Stimulated activated naive CD8-positive, alpha-beta T cell treated with anti-CD3 and anti-CD28 coated beads, Interleukin-15, Interleukin-2, amounts not matched to agents 100 U/mL and 50 U/mL, for 24 hours (primary cell): ENCODE measurements at places on chromosomes 2 and 18.

GRCh38 chr2:239158641-239159475 lies 242.0 kb downstream of the HDAC4 start:
- DNase-seq = no peak

DNA sequence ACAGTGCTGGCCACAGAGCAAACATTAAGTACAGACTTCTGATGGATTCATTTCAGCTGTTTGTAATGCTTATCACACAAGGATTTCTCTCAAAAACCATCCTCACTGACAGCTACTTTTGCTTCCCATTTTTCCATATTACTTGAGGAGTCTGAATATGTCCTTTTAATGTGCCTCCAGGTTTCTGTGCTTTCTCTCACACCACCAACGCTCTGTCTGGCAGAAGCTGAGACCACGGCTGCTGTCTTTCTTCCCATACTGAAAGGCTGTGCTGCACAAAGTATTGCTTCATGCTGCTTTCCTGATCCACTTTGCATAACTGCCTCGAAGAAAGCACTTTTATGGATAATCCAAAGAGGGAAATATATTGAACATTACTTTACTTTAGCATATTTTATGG lies 312.1 kb upstream of the ZEB2 start:
- no peak for DNase-seq

GRCh38 chr2:207830778-207831438 lies 61.2 kb upstream of the FZD5 start:
- no peak for DNase-seq

DNA sequence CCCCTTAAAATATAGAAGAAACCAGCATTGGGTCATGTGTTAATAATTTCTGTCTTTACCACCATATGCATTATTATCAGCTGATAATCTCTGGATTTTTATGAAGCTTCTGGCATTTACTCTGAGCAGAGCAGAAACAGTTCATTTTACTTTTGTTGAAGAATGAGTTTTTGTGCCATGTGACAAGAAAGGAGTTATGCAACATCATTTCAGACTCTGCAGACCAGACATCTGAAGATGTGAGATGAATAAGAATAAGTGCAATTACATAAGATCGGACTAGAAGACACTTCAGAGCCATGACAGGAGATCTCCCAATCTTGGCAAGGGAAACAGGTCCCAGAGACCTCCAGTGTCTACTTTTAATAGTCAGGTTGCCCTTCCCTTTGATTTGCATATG lies 869.4 kb upstream of the VRK2 start:
- no peak for DNase-seq

- no peak for DNase-seq
Measured at GRCh38 chr2:147553775-147554271, 291.0 kb upstream of the ACVR2A start.

DNA sequence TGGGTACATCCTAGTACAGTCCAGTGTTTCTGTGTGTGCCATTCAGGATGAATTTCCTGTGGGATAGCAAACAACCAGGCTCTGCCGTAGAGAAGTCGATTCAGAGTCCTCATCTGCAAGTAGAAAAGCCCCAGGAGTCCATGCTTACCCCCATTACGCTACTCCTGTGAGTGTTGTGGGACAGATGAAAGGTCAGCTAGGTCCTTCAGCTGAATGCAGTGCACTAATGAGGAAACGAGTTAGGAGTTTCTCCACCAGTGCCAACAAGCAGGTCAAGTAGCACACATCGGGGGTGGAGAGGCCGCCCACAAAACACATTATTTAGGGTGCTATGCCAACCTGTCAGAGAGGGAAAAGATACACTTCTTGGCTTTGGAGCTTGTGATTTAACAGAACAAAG lies 2.5 kb upstream of the GPR39 start:
- DNase-seq = no peak

GRCh38 chr2:197920088-197920487 lies 115.7 kb downstream of the PLCL1 start:
- no peak for DNase-seq

GRCh38 chr2:19854596-19855541 lies 46.9 kb downstream of the TTC32 start:
- DNase-seq = no peak

- no peak for DNase-seq
Measured at GRCh38 chr2:102397209-102397608, 25.8 kb upstream of the IL18RAP start.

DNA sequence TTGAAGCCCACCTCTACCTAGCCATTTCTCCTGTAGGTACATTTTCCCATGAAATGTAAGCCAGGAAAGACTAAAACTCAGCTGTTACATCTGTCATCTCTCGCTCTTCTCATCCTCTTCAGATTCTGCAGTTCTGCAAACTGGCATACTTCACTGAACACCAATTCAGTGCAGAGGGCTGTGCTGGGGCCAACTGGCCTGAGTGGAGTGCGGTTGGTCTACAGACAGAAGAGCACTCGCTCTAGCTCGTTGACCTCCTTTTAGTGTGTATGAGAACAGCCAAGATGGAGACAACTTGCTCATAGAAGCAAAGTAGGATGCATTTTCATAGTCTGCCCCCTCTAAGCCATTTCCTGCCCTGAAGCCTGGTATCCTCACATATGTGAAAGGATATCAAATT lies 862.6 kb downstream of the BCL11A start:
- no peak for DNase-seq

- no peak for DNase-seq
Measured at GRCh38 chr2:138390316-138390945, 111.1 kb upstream of the SPOPL start.

DNA sequence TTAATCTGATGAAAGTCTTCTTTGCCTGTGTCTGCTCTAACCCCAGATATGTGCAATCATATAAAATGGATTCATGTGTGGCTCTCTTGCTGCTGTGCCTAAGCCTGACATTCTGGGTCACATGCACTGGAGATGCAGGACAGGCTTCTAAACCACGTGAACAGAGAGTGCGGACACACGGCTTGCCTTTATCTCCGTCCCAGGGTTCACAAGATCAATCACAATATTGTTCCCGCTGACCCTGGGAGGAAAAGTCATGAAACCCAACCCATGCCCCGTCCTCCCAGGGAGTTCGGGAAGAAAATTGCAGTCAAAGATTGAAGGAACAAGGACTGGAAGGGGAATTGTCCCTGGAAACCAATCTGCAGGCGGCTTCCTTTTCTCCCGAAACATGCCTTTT lies 74.8 kb downstream of the VAPA start:
- DNase-seq = no peak

DNA sequence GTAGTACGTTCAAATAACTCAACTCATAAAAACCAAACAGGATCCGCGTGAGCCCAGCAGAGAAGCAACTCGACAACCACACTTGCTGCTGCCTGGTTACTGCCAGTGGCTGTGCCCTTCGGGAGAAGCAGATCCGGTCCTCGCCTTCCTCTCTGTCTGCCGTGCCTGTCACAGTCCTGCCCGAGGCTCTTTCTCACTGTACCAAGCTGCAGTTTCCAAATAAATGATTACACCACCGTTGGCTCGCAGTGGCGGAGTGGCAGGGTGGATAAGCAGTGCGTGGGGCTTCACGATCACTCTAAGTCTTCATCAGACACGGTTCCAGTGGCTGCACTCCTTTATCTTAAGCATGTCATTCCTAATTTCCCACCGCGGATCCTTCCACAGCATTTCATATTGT lies 26.1 kb upstream of the SALL3 start:
- no peak for DNase-seq

DNA sequence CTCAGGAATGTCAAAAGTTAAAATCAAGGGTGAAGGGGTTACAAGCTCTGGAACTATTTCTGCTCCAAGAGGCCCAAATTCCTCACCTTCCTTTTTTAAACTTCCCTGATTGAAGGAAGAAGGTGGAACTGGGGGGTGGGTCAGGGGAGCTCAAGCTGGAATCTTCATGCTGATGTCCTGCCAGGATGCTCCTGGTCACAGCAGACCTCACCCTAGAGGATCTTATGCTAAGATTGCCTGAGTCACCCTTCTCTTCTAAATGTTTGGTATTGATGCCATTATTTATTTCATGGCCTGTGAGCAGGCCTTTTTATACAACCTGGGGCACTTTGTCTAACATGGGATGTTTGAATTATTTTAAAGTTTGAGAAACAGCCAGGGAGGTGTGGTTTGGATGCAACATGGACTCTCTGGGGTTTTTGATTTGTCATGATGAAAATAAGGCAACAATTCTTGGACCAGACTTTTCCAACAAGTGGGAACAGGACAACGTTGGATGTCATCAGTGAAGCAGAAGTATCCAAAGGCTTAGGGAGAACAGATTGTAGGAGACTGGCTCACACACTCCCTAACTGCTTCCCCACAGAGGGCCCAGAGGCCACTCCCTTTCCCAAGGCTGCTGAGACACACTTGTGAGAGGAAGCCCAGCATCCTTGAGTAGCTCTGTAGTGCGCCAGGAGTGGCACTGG lies 420.2 kb upstream of the MEX3C start:
- no peak for DNase-seq

- no peak for DNase-seq
Measured at GRCh38 chr18:23068570-23069310, 66.5 kb upstream of the CABLES1 start.

DNA sequence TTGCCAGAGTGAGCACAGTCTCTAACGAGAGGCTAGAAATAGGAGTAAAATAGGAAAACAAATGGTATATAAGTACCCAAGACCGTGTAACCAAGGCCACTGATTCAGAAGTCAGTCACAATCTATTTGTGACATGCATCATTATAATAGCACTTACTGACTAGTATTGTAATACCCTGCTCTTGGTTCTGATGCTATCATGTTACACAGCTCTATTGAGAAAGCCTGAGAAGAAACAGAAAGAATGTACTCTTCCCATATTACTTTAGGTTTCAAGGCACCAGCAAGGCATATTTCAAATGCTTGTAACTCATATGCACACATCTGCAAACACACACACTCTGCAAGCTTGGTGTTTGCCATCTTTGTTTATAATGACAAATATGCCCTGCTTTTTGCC lies 746.4 kb downstream of the SLC4A3 start:
- DNase-seq = no peak

DNA sequence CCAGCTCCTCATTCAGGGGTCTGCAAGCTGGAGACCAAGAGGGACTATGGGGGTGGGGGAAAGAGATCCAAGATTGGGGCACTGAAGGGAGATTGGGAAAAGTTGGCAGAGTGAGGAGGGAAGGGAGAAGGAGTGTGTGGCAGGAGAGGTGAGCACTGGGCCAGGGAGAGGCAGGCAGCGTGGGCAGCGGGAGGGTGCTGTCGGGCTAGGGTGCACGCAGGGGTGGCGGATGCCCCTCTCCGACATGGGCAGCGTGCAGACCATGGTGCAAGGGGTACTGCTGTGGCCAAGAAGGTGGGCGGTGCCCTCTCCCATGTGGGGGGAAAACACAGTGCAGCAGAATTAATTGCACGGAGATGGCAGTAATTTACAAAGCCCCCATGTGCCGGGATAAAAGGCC lies 74.1 kb downstream of the CELF4 start:
- no peak for DNase-seq

DNA sequence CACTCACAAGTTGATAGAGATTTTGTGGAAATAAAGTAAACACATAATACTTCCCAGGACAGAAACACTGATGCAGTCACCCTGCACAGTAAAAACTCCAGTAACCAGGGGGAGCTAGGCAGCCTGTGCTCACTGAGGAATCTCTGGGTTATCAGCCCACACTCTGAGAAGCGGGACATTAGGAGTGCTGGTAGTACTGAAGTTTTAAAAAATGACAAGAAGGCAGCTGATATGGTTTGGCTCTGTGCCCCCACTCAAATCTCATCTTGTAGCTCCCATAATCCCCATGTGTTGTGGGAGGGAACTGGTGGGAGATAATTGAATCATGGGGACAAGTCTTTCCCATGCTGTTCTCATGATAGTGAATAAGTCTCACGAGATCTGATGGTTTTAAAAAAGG lies 31.4 kb downstream of the KCTD1 start:
- no peak for DNase-seq

DNA sequence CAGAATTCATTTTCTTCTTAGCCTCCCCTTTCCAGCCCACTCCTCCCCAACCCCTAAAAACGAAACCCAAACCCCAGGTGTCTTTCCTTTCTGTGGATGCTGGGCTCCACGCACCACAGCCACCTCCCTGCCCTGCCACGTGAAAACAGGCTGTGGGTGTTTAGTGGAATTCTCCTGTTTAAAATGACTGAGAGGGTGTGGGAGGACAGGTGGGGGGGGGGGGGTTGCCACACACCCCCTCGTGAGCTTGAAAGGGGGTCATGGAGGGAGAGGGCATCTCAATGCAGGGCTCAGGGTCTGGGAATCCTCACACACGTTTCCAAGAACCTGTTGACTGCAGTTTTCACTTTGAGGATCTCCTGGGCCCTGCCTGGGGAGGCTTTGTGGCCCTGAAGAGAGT lies 110.3 kb downstream of the FAM210A start:
- DNase-seq = no peak

- DNase-seq = no peak
Measured at GRCh38 chr18:58970943-58971790, 106.5 kb downstream of the ZNF532 start.

- DNase-seq = no peak
Measured at GRCh38 chr2:38523728-38524437, 78.8 kb downstream of the HNRNPLL start.

GRCh38 chr2:9276901-9277451 lies 70.4 kb downstream of the ASAP2 start:
- DNase-seq = no peak

DNA sequence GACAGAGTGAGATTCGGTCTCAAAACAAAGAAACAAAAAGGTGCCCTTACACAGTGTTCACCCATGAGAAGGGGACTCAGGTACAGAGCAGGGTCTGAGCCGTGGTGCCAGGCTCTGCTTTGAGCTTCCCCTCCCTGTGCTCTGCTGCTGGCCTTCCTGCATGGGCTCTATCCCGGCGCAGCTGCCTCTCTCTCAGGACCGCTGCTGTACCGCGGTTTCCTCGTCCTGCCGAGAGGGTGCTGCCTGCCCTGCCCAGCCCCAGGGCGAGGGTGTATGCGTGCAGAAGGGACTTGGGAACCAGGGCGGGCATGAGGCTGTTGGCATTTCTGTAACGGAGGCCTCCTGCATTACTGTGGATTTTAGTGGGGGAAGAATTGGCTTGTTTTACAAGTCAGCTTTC lies 30.1 kb downstream of the SH3RF3 start:
- DNase-seq = no peak

GRCh38 chr18:11847811-11848210 lies 3.4 kb upstream of the CHMP1B start:
- no peak for DNase-seq

- DNase-seq = no peak
Measured at GRCh38 chr2:241582806-241583205, 24.3 kb downstream of the BOK start.

DNA sequence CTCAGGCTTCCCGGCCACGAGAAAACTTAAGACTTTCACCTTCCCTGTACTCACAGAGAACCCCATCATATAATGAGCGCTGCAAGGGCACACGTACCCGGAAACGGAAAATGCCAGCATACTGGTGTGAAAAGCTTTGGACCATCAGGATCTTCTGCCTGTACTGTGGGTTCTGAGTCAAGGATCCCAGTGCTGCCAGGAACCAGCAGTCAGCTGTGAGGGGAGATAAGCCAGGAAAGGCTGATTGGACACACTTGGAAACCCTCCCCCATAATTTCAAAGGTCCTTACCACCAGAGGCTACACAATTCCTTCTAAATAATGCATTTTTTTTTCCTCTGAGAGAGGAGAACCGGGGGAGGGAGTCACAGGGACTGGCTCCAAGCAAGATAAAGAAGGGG lies 31.4 kb downstream of the CAPN13 start:
- no peak for DNase-seq
